ENCODE measurements at places on chromosomes 16 and 17.

GRCh38 chr17:3531266-3532101, 26.1 kb downstream of the TRPV3 start:
- peak; percentile 48 for DNase-seq

DNA sequence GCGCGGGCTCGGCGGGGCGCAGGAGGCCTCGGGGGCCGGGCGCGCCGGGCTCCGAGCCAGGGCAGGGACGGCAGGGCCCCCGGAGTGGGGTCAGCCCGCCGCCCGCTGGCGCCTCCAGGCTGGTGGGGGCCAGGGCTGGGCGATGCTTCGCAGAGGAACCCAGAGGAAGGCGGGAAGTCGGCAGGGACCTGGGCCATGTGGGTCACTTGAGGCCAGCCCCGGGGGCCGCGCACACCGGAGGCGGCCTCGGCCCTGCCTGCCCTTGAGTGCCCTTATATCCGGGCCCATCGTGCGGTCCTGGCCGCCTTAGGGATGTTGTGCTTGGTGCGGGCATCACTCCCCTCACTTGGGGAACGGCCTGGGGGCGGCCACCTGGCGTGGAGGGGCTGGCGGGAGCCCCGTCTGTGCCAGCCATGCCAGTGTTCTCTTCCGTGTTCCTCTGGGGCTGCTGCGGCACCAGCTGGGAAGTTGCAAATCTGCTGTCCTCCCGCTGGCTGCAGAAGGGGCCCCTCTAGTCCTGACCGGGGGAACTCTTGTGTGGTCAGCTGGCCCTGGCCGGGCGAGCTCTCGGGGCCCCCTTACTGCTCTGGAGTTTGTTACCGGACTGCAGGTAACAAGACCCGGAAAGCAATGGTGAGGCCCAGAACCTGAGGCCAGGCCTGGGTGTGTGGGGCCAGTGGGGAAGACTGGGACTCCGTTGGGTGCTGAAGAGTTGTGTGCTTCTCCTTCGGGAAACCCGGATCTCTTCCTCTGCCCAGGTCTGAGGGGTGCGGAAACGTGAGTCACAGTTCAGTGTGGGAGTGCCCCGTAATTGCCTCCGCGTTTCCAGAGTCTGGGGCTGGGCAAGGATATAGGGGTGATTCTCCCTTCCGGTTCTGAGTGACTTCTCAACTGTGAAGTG, 849 bp downstream of the CAPN15 start:
- no peak for DNase-seq

DNA sequence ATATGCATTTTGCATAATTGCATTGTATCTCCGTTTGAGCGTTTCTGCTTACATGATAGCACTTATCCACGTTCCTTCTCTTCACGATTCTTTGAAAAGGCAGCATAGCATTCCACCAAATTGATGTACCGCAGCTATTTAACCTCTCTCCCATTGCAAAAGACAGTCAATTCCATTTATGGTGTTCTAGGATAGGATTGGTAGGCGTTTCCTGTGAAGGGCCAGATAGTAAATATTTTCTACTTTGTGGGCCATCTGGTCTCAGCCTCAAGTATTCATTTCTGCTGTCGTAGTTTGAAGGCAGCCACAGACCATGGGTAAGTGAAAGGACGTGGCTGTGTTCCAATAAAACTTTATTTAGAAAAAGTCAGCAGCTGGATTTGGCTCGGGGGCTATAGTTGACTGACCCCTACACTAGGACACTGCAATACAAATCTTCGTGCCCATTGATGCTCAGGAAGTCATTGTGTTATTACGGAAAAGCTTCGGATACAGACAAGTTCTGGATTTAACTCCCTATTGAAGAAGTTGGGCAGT, 10.1 kb downstream of the SNX29 start:
- DNase-seq, result no peak

- no peak for DNase-seq
These were observed 18.7 kb downstream of the KRT9 start for GRCh38 chr17:41553176-41553575.

GRCh38 chr17:17757391-17757791, 76.1 kb downstream of the RAI1 start:
- DNase-seq, result no peak

DNA sequence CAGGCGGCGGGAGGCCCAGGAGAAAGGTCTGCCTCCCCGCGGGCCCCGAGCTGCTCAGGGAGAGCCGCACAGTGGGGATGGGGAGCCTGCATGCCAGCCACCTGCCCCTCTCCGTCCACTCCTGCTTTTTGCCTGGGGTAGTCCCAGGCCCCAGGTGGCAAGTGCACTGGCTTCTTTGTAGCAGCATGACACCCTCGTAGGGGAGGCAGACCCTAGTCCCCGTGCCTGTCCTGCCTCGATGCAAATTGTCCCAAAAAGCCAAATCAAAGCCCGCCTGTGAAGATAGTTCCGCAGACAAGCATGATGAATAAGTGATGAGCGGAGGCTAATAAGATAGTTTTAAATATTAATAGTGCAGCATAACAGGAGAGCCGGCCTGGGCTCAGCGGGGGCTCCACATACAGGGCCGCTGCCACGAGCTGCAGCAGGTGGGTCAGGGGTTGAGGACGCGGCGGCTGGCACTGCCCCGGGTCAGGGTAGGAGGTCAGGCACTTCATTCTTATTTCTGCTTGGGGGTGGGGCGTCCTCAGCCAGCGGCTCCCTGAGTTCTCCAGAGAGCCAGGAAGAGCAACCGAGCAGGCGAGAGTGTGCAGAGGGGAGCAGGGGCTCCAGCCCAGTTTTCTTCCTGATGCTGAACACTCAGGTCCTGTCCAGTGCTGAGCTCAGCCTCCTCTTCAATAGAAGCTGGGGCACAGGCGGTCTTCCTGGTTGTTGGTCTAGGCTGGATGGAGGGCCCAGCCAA, 26.8 kb downstream of the GINS2 start:
- DNase-seq, result no peak

GRCh38 chr17:62300697-62301096, 79.7 kb upstream of the EFCAB3 start:
- no peak for DNase-seq

- DNase-seq, result no peak
These were observed 7.9 kb downstream of the SLC12A3 start for GRCh38 chr16:56872863-56873391.

- no peak for DNase-seq
These were observed 1.3 kb downstream of the CCDC102A start for GRCh38 chr16:57534881-57535658.

DNA sequence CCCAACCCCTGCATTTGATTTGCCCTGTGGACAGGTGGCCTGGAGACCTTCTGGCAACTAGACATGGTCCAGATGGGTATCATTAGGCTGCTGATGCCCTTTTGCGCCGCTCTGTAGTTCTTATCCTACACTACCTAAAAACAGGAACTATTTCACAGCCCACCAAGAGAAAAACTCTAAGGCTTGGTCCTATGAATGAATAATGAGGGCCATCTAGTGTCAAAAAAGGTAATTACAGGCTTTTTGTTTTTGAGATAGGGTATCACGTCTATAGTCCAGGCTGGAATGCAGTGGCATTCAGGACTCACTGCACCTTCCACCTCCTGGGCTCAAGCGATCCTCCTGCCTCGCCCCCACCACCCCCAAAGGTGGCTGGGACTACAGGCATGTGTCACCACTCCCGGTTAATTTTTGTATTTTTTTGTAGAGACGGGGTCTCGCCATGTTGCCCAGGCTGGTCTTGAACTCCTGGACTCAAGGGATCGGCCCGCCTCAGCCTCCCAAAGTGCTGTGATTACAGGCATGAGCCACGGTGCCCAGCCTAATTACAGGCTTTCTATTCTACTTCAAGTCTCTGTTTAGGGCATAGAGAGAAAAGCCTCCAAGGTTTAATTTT, 20.9 kb downstream of the COIL start:
- peak; percentile 37 for DNase-seq

DNA sequence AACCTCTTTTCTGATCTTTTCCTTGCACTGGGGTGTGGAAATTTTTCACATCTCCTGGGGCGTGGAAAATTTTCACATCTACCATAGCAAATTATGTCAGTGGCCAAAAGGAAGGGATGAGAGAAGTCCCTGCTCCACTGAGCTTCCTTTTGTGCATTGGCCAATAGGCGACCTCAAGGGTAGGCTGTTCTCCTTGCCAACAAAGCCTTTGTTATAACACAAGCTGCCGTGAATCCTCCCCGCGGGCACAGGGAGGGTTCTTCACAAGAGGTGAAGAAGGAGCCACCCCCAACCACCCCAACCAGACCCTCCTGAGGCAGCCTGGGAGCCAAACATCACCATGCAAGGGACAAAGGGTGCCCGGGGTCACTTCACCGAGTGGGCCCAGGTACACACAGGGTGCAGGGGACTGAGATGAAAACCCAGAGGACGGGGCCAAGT, 6.5 kb downstream of the SLC5A11 start:
- no peak for DNase-seq

DNA sequence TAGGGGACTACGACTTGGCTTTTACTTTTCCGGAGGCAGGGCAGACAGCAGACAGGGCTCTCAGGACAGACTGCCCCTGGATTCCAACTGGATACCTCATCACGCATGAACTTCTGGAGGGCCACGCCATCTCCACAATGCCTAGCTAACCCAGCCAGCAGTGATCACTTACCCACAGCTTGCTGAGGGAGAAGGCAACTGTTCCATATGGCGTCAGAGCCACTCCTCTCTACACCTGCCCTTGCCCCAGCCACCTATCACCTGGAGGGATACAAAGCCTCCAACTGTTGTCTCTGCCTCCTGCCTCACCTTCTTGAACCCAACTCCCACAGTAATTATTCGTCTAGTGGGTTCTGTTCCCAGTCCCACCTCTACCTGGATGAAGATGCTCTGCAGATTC, 8.8 kb downstream of the MYO19 start:
- no peak for DNase-seq

- DNase-seq, result no peak
These were observed 3.7 kb upstream of the ZDHHC1 start for GRCh38 chr16:67419931-67420330.

- no peak for DNase-seq
These were observed 47.3 kb downstream of the MIS12 start for GRCh38 chr17:5533486-5534315.

- DNase-seq, result no peak
These were observed 59.0 kb downstream of the ACSM2B start for GRCh38 chr16:20517149-20517548.

DNA sequence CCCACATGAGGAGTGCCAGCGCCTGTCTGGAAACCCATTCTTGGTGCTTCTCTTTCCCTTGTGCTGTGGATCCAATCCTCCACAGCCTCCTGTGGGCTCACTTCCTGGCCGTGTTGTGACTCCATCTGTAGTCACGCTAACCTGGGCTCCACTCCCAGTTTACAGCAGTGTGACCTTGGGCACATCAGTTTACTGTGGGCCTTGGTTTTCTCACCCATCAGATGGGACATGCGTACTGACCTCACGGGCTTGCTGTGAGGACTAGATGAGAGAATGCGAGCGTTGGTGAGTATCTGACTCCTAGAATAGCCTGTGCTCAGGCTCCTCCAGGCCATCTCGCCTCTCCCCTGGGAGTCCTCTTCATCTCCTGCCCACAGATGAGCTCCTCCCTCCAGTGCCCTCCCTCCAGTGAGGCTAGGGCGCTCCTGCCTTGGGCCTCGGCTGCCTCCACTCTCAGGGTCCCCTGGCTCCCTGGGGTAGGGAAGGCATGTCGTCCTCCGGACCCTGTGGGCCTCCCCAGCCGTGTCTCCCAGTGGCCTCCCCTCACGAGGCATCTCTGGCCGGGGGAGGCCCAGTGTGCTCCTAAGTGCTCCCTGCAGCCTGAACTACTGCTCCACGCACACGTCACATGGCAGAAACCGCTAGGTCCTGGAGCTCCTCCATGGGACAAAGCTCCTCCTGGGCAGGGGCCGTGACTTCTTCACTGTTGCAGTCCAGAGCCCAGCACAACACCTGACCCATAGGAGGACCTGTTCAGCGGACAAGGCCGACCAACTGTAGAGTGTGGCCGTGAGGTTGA, 5.2 kb upstream of the FOXJ1 start:
- DNase-seq, result no peak

DNA sequence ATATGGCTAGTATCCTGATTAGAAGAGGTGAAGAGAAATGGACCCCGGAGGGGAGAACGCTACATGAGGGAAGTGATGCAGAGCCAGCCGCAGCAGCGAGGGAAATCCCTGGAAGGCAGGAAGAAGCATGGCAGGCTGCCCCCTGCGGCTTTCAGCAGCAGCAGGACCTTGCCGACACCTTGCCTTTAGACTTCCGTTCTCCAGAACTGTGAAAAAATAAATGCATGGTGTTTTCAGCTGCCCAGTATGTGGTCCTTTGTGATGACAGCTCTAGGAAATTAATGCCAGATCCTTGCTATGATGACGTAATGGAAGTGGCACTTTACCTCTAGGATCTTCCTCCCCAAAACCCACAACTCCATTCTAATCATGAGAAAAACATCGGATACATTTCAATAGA, 9.7 kb upstream of the ZFP1 start:
- no peak for DNase-seq

GRCh38 chr17:10821770-10822169, 16.1 kb downstream of the PIRT start:
- DNase-seq, result no peak

GRCh38 chr17:50337956-50338355, 8.0 kb upstream of the XYLT2 start:
- DNase-seq, result no peak

DNA sequence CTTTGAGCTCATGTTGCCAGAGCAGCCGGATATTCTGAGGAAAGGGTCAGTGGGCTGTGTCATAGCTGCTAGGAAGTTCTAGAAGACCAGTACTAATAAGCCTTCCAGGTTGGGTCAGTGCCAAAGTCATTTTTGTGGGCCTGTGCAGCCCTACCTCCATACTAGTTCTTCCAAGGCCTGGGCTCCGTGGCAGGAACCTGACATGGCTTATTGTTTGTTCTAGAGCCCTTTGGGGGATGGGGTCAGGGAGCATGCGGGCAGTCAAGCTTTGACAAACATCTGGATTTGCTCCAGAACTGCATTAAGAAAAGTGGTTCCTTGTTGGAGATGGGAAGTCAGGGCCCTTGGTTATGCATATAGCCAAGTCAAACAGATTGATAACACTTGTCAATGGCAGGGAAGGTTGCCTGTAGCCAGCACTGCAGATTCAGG, 7.6 kb downstream of the ALKBH5 start:
- no peak for DNase-seq

DNA sequence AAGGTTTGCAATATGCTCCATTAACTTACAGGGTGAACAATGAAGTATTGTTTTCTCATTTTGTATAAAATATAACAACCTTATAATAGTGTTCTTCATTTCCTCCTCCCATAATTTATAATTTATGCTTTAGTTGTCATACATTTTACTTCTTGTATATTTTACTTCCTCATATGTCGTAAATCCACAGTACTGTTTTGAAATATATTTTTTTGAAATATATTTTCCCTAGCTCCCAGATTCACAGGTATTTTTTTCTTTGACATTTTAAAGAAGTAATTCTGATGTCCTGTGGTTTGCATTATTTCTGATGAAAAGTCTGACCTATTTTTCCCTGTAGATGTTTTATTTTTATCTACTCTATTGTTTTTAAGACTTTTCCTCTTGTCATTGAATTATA, 52.7 kb downstream of the VMP1 start:
- DNase-seq, result no peak

Data from cerebellum (tissue), 4 donors.